ENCODE measurements at places on chromosomes 6 and 20.

DNA sequence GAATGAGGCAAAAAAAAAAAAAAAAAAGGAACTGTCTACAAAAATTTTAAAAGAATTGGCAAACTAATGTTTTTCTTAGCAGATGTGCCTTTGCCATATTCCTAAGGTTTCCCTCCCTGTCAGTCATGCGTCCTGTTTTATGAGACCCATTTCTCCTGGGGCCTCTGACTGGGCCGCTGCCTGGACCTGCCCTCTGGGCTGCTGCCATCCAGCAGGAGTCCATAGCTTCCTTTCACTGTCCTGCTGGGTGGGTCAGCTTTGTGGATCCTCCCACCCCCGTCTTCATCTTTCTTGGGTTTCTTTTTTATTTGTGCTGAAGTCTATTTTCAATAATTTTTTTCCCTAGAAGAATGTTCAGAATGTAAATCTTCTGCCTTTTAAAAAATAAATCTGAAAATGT is 110.8 kb upstream of the SCP2D1 start:
- no peak for DNase-seq

- no peak for DNase-seq
Measured at GRCh38 chr6:52373151-52373690, 11.3 kb downstream of the PAQR8 start.

- DNase-seq, result no peak
Measured at GRCh38 chr20:53331151-53331973, 262.3 kb downstream of the ZNF217 start.

GRCh38 chr6:150641398-150642139 is 41.9 kb downstream of the PLEKHG1 start:
- peak; percentile 39 for DNase-seq

DNA sequence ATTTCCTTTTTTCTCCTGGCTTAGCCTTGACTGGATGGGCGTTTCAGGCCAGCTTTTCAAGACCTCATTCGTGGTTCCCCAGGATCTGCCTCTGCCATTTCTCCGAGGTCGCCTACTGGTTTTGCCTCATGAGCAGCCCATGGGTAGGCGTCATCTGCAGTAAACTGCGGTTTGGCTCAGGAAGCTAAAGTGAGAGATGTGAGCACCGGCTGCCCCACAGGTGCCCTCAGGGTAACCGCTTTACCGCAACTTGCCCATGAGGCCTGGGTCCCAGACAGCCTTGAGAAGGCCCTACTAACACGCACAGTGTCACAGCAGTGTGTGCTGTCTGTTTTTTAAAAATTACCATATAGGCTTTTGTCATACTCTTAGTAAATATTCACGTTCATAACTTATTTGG is 53.4 kb upstream of the TBXT start:
- no peak for DNase-seq

GRCh38 chr6:83055366-83055964 is 10.2 kb downstream of the UBE3D start:
- DNase-seq, result peak; percentile 56

All from suppressor macrophage treated with lipopolysaccharide for 4 hours (primary cell).